ENCODE measurements at places on chromosomes 7 and 10.

DNA sequence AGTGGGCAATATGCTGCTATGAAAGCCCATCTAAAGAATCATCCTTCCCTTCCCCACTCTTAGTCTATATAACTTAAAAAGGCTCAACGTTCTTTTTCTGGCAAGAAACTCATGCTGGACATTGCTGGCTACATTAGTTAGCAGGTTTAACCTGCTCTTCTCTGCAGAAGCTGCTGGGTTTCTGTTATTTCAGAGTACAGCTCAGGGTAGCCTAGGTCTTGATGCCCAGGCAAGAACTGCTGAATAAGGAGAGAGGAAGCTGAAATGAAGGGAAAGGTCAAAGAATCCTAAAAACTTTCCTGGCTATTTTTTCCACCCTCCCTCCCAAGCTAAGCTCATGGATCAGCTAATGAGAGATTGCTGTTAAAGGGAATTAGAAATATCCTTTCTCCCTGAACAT lies 79.4 kb downstream of the ANKIB1 start:
- DNase-seq: no peak

GRCh38 chr10:26860102-26860442 lies 686 bp downstream of the ABI1 start:
- DNase-seq: no peak

- DNase-seq: no peak
Observed at GRCh38 chr7:148058092-148058491, 532.5 kb upstream of the C7orf33 start.

DNA sequence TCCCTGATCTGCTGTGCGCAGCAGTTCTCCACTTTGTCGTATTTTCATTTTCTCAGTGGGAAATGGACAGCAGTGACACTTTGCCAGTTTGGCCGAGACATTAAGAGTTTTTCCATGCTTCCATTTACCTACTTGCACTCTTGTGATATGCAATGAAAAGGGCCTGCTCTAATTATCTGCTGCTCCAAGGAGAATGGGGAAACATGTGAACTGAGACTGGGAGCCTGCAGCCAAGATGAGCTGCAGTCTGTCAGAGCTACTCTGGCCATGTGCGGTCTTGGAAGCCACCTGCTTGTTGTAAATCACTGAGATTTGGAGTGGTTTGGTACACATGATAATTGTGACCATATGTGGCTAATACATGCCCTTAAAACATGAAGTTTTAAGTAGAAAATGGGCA lies 586.6 kb upstream of the POT1 start:
- no peak for DNase-seq

DNA sequence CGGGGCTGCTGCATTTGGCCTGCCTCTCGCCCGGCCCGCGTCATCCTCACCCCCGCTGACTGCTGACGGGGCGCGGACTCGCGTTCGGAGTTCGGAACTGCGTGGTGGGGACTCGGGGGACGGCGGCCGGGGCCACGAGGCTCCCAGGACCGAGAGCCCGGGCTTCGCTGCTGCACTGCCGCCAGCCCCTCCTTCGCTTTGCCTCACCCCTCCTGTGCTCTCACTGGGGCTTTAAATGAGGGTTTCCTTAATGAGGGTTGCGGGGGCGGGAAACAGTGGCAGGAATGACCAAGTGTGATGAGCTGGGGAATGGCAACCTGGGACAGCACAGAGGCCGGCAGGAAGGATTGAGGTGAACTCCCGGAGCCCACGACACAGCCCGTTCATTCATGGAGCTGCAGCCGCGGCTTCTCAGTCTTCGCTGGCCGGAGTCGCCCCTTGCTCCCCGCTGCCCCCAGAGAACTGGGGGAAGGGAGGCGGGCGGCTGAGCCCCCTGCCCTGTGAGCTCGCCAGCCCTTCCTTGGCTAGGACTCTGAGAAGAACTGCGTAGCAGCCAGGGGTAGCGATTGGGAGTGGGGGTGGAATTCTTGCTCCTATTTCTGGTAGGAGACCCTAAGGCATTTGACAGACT lies 1.5 kb upstream of the LRRC4 start:
- no peak for DNase-seq

DNA sequence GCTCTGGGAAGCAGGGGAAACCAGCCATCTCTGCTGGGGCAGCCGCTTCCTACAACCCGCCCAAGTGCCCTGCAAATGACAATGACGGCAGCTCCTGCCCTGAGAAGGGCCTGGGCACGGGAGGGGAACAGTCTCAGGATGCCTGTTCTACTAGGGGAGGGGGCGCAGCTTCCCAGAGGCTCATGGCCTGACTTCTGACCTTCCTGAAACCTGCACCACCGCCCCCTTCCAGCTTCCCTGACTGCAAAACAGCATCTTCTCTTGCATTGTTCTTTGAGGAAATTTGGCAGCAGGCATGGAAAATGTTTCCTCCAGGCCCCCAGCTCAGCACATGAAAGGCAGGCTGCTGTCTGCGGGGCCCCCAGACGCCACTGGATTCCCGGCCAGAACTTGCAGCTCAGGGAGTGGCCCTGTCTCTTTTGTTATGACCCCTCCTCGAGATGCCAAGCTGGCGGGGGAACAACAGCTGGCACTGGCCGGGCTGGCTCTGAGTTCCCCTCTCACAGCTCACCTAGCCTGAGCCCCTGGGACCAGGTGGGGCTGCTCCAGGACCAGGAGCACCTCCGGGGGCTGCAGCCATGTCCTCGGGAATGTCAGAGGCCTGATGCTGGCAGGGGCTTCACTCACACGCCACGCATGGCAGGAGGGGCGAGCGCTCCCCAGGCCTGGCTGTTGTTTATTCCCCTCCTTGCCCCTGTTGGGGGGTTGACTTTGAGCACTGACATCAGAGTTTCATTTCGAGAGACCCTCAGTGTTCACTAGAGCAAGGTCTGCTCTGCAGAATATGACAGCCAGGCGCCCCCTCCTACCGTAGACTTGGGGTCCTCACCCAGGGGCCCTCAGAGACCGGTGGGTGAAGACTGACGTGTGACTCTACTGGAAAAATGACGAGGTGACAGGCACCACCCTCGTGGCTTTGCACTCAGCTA lies 62.7 kb downstream of the CALML3 start:
- DNase-seq: no peak

GRCh38 chr10:127148066-127148932 lies 48.1 kb downstream of the INSYN2A start:
- DNase-seq: peak; percentile 45
